ENCODE measurements at places on chromosomes 2 and 18. TPM values are rescaled to one million over a fixed set of nuclear protein-coding genes. Genes with fewer than 3 reads are reported as not detected.
A peak's percentile ranks its signal among the peaks of the same experiment; 100 is the strongest.

DNA sequence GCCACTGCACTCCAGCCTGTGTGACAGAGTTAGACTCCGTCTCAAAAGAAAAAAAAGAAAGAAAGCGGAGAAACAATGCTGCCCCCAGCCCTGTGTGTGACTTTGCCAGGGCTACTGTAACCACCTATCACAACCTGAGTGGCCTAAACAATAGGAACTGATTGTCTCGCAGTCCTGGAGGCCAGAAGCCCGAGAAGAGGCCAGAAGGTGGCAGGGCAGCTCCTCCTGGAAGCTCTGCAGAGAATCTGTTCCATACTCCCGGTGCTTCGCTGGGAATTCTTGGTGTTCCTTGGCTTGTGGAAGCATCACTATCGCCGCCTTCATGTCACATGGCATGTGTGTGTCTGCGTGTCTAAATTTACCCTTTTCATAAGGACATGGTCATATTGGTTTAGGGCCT, 14.4 kb upstream of the RAB17 start:
- no peaks in the 10 kb centered on the region for H3K27me3 ChIP-seq
- H3K4me3 ChIP-seq, result no peak overlapping the region
- DNase-seq, result no peak
- no peak overlapping the region for H3K27ac ChIP-seq
- H3K36me3 ChIP-seq, result no peaks in the 10 kb centered on the region
- H3K4me1 ChIP-seq, result peaks cover 4% of the 10 kb centered on the region

- H3K27ac ChIP-seq, result peak within 1 kb of the TSS; percentile 88
- no peaks in the 10 kb centered on the region for H3K36me3 ChIP-seq
- H3K27me3 ChIP-seq, result peaks cover 47% of the 10 kb centered on the region
- no peaks in the 10 kb centered on the region for H3K4me1 ChIP-seq
- DNase-seq, result peak; percentile 93
These were observed at the start of gene COL6A3 for GRCh38 chr2:237413777-237414661. Gene COL6A3 (minus strand): TSS chr2:237414164. CDS start chr2:237396817, 17,347 bp downstream.

GRCh38 chr2:239015901-239016675, 168.2 kb downstream of the TWIST2 start:
- H3K4me3 ChIP-seq, result no peak overlapping the region
- no peaks in the 10 kb centered on the region for H3K4me1 ChIP-seq
- no peak overlapping the region for H3K27ac ChIP-seq
- H3K36me3 ChIP-seq, result no peaks in the 10 kb centered on the region

DNA sequence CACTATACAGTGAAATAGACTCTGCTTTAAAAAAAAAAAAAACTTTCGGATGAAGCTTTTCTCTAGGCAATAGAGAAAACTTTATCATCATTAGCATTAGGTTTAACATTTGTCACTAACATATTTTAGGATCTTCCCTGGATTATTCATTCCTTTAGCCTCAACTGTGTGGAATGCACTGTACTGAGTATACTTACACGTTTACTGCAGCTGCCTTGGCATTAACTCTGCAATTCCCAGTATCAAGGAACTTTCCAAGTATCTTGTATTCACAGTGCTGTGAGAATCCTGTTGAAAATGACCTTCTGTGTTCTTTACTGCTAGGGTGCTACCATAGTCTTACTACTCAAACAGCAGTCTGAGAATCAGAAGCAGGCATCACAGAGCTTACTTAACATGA, 328.2 kb upstream of the COL3A1 start:
- H3K27ac ChIP-seq, result no peak overlapping the region
- H3K4me1 ChIP-seq, result no peaks in the 10 kb centered on the region
- DNase-seq, result no peak
- no peaks in the 10 kb centered on the region for H3K27me3 ChIP-seq
- H3K36me3 ChIP-seq, result no peaks in the 10 kb centered on the region

DNA sequence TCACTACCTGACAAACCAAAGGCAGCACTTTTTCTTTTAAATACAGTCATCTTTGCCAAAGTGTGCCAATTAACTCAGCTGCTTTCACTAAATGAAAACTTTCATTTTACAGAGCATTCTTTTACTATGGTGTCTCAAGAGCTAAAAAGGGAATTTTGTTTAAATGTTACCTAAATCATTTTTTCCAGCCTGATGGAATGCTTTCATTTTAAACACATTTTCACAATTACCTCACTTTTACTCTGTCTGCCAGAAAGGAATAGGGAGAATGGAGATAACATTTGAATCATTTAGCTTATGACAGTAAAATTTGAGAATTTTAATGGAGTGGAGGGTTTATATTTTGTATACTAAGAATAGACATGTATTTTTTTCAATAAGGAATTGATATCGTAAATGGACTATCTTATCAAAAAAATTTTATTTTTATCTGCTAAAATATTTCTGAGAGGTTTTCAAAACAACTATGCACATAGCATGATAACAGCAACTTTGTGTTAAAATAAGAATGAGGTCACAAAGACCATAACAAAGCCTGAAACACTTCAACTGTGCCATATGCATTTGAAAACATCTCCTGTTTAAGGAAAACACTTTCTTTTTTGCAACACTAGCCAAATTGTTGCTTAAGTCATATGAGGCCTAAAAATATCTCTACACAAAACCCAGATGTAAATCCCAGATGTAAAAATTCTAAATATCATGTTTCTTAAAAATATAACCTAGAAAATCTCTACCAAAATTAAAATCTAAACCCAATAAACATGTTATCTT, 769.9 kb upstream of the FSHR start:
- H3K4me3 ChIP-seq, result no peak overlapping the region
- DNase-seq, result no peak
- no peaks in the 10 kb centered on the region for H3K27me3 ChIP-seq
- no peak overlapping the region for H3K27ac ChIP-seq

DNA sequence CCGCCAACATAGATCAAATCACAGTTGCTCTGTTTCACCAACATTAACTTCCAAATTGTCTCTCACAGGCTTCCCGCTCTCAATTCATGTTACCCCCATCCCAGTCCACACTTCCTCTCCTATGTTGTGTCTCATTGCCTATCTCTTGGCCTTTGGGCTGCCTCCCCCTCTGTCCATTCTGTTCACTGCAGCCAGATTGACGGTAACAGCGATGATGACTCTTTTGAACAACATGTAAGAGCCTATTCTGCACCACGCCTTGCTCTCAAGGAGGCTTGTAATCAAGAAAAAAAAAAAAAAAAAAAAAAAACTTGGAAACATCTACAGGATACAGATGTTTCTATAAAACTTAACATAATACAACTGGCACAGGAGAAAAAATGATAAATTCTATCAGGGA, 77.3 kb upstream of the RMDN2 start:
- no peak overlapping the region for H3K27ac ChIP-seq
- no peaks in the 10 kb centered on the region for H3K36me3 ChIP-seq
- no peaks in the 10 kb centered on the region for H3K27me3 ChIP-seq
- H3K4me3 ChIP-seq, result no peak overlapping the region
- peaks cover 17% of the 10 kb centered on the region for H3K4me1 ChIP-seq

DNA sequence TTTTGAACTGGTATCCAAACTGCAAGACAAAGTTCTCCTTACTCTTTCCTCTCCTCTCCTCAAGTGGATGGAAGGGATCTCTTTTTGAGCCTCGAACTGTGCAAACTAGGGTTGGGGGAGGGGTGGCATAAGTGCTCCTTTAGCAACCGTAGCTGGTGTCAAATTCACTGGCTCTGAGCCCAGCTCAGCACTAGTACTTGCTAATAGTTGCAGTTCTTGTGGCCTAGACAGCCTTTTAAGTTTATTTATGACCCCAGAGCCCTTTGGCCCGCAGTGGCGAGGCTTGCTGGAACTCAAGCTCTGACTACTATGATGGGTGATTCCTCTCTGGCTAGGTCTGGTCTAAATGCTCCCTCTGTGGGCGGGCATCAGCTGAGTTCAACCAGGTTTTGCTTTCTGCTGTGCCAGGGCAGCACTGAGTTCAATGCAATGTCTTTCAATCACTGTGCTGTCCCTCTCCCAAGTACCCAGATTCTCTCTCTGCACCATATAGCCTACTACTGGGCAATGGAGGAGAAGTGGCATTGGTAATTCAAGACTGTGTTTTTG, 528.4 kb upstream of the SYT4 start:
- no peaks in the 10 kb centered on the region for H3K4me1 ChIP-seq
- DNase-seq, result peak; percentile 25
- H3K36me3 ChIP-seq, result no peaks in the 10 kb centered on the region
- H3K27me3 ChIP-seq, result no peaks in the 10 kb centered on the region
- no peak overlapping the region for H3K4me3 ChIP-seq

DNA sequence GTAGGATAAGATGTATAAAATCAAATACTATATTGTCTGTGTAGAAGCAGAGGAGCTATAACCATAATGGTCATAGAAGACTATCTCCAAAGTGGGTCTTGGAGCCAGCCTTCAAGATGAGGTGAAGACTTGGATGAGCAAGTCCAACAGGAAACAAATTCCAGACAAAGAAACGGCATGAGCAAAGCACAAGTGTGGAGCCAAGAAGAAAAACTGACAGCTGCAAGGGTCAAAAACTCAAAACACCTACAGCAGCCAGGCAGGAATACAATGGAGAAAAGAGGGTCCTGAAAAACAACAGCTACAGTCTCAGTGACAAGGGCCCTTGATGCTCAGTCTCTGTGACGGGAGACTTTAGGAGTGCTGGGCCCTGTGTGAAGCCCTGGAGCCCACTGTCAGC, 102.4 kb downstream of the STK39 start:
- DNase-seq, result no peak
- H3K36me3 ChIP-seq, result no peaks in the 10 kb centered on the region
- peaks cover 33% of the 10 kb centered on the region for H3K4me1 ChIP-seq
- H3K27ac ChIP-seq, result no peak overlapping the region
- no peaks in the 10 kb centered on the region for H3K27me3 ChIP-seq

GRCh38 chr2:181984060-181984459, 1.6 kb upstream of the PPP1R1C start:
- no peak for DNase-seq
- no peak overlapping the region for H3K4me3 ChIP-seq
- H3K36me3 ChIP-seq, result no peaks in the 10 kb centered on the region
- no peak overlapping the region for H3K27ac ChIP-seq
- H3K27me3 ChIP-seq, result no peaks in the 10 kb centered on the region

GRCh38 chr2:74002505-74003421, 18.1 kb downstream of the TET3 start:
- peaks cover 23% of the 10 kb centered on the region for H3K36me3 ChIP-seq
- peak overlapping the region; percentile 53 for H3K4me3 ChIP-seq
- H3K27me3 ChIP-seq, result no peaks in the 10 kb centered on the region

GRCh38 chr2:236785611-236786057, 216.0 kb downstream of the ACKR3 start:
- no peak for DNase-seq
- no peak overlapping the region for H3K27ac ChIP-seq
- H3K4me3 ChIP-seq, result no peak overlapping the region
- no peaks in the 10 kb centered on the region for H3K4me1 ChIP-seq

GRCh38 chr2:48482313-48482712, 47.6 kb upstream of the STON1 start:
- peaks cover 15% of the 10 kb centered on the region for H3K4me1 ChIP-seq
- no peak overlapping the region for H3K4me3 ChIP-seq
- H3K36me3 ChIP-seq, result no peaks in the 10 kb centered on the region
- DNase-seq, result no peak

DNA sequence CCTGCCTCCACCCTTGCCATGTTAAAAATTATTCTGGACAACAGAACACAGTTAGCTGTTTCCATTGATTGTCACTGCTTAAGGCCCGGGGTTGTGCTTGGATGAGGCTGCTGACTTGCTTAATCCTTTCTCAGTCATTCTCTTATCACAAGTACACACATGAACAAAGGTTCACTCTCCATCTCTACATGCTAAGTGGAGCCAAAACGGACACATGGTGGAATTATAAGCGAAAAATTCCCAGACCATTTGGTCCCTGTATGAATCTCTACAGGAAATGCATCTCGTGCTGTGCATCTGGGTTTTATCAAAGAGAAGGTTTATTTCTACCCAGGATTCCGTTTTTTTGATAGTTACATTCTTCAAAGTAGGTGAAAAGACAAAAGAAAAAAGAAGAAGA, 177.5 kb upstream of the ETAA1 start:
- no peak for DNase-seq
- no peaks in the 10 kb centered on the region for H3K36me3 ChIP-seq
- no peaks in the 10 kb centered on the region for H3K4me1 ChIP-seq
- no peaks in the 10 kb centered on the region for H3K27me3 ChIP-seq
- H3K4me3 ChIP-seq, result no peak overlapping the region

- H3K27ac ChIP-seq, result no peak overlapping the region
- DNase-seq, result no peak
- no peak overlapping the region for H3K4me3 ChIP-seq
- no peaks in the 10 kb centered on the region for H3K4me1 ChIP-seq
- H3K27me3 ChIP-seq, result no peaks in the 10 kb centered on the region
- no peaks in the 10 kb centered on the region for H3K36me3 ChIP-seq
These were observed 142.3 kb upstream of the KCNJ3 start for GRCh38 chr2:154556146-154556545.

DNA sequence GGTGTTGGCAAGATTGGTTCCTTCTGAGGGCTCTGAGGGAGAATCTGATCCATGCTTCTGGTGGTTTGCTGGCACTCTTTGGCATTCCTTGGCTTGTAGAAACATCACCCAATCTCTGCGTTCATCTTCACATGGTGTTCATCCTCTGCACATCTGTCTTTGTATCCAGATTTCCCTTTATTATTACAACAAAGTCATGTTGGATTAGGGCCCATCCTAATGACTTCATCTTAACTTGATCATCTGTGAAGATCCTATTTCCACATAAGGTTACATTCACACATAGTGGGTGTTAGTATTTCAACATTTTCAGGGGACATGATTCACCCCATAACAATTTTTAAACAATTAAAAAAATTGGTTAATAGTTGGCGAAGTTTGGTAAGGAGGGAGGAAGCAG, 177.4 kb upstream of the CWC22 start:
- H3K27ac ChIP-seq, result no peak overlapping the region
- H3K4me3 ChIP-seq, result no peak overlapping the region
- H3K36me3 ChIP-seq, result no peaks in the 10 kb centered on the region
- no peak for DNase-seq
- no peaks in the 10 kb centered on the region for H3K4me1 ChIP-seq

DNA sequence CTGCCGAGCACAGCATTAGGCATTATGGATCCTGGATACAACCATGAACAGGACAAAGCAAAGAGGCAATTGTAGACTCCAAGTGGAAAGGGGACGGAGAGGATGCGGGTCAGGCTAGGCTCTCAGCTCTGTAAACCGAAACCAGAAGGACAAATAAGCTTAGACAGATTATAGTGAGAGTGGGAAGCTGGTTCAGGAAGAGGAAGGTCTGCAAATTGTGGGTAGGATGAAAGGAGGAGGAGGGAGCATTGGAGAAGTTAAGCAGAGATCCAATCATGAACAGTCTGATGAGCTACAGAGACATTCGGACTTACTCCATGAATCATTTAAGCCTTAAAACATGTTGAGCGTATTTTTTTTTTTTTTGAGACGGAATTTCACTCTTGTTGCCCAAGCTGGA, 3.0 kb downstream of the MSH6 start:
- no peak for DNase-seq
- H3K27ac ChIP-seq, result no peak overlapping the region
- no peaks in the 10 kb centered on the region for H3K27me3 ChIP-seq
- no peak overlapping the region for H3K4me3 ChIP-seq
- no peaks in the 10 kb centered on the region for H3K36me3 ChIP-seq

Gene PSMA8
- 0.13 TPM for polyA plus RNA-seq

Gene UGT1A10
- not detected for polyA plus RNA-seq

Gene ANKRD30BL
- 0.44 TPM for polyA plus RNA-seq

Gene PIEZO2
- 270 TPM for polyA plus RNA-seq

Gene CCDC121
- polyA plus RNA-seq, result 13.0 TPM

Gene TBR1
- not detected for polyA plus RNA-seq

Gene AGAP1
- 22.8 TPM for polyA plus RNA-seq

Gene LONRF2
- polyA plus RNA-seq, result 3.3 TPM

Gene GALNT3
- polyA plus RNA-seq, result 36.1 TPM

Gene HDLBP
- polyA plus RNA-seq, result 419 TPM

Gene ABCG8
- polyA plus RNA-seq, result 1.3 TPM

Gene CNTNAP5
- polyA plus RNA-seq, result 0.11 TPM

Gene SNED1
- 73.1 TPM for polyA plus RNA-seq

Gene RAB6C
- 0.42 TPM for polyA plus RNA-seq

Gene ZNF638
- 234 TPM for polyA plus RNA-seq

Gene CHRND
- polyA plus RNA-seq, result not detected

Gene ERFE
- 0.15 TPM for polyA plus RNA-seq

Data from left lung (tissue), 14 donors.